Small intestine (tissue), 16 donors: ENCODE measurements at places on chromosomes 6 and 20. TPM values are rescaled to one million over a fixed set of nuclear protein-coding genes. Genes with fewer than 3 reads are reported as not detected.

GRCh38 chr6:124661097-124661661 lies 301.1 kb upstream of the RNF217 start:
- no peak for DNase-seq
- H3K27ac ChIP-seq = no peak overlapping the region
- H3K4me1 ChIP-seq = no peaks in the 10 kb centered on the region

DNA sequence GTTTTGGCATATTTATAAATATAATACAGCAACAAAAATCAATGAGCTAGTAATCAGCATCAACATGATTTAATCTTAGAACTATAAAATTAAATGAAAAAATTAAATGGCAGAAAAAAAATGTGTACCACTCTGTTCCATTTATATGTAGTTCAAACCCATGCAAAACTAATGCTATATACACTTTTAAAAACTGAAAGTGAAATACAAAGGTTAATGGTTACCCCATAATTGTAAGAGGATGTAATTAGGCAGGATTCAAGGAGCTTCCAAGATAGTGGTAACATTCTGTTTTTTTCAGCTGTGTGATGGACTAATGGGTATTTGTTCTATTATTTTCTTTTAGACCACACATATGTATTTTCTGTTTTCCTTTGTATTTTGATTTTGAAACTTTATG lies 492.1 kb downstream of the UTRN start:
- no peaks in the 10 kb centered on the region for H3K4me1 ChIP-seq
- DNase-seq = peak; percentile 3
- no peak overlapping the region for H3K27ac ChIP-seq
- peaks cover 3% of the 10 kb centered on the region for H3K36me3 ChIP-seq

DNA sequence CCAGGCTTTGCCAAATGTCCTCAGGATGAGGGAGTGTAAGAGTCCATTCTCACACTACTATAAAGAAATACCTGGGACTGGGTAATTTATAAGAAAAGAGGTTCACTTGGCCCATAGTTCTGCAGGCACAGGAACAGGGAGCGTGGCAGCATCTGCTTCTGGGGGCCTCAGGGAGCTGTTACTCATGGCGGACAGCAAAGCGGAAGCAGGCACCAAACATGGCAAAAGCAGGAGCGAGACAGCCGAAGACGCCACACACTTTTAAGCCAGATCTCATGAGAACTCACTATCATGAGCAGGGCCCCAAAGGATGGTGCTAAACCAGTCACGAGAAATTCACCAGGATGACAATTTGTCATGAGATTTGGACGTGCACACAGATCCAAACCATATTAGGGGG lies 22.8 kb downstream of the FAM50B start:
- no peak overlapping the region for H3K4me3 ChIP-seq
- peaks cover 17% of the 10 kb centered on the region for H3K4me1 ChIP-seq
- H3K36me3 ChIP-seq = no peaks in the 10 kb centered on the region
- DNase-seq = no peak
- H3K27ac ChIP-seq = peak overlapping the region; percentile 78
- no peaks in the 10 kb centered on the region for H3K27me3 ChIP-seq

GRCh38 chr6:1605893-1606779 lies 3.6 kb upstream of the FOXC1 start:
- no peak for DNase-seq
- no peak overlapping the region for H3K4me3 ChIP-seq
- H3K27me3 ChIP-seq = peaks cover 20% of the 10 kb centered on the region

GRCh38 chr20:25629816-25630499 lies 6.1 kb upstream of the NANP start:
- H3K27ac ChIP-seq = no peak overlapping the region
- no peaks in the 10 kb centered on the region for H3K27me3 ChIP-seq
- H3K36me3 ChIP-seq = no peaks in the 10 kb centered on the region

GRCh38 chr6:167121335-167121841 lies 1.5 kb upstream of the CCR6 start:
- no peak overlapping the region for H3K27ac ChIP-seq
- H3K27me3 ChIP-seq = no peaks in the 10 kb centered on the region
- H3K36me3 ChIP-seq = no peaks in the 10 kb centered on the region
- H3K4me1 ChIP-seq = peaks cover 2% of the 10 kb centered on the region
- H3K4me3 ChIP-seq = no peak overlapping the region
- no peak for DNase-seq

GRCh38 chr6:92559611-92560010 lies 859.7 kb downstream of the EPHA7 start:
- H3K4me1 ChIP-seq = no peaks in the 10 kb centered on the region
- DNase-seq = no peak
- no peaks in the 10 kb centered on the region for H3K36me3 ChIP-seq
- no peak overlapping the region for H3K27ac ChIP-seq

- H3K36me3 ChIP-seq = no peaks in the 10 kb centered on the region
- DNase-seq = no peak
- H3K27ac ChIP-seq = peak overlapping the region; percentile 90
Measured at GRCh38 chr6:111761783-111762312, 111.4 kb downstream of the FYN start.

- H3K27me3 ChIP-seq = no peaks in the 10 kb centered on the region
- no peak overlapping the region for H3K27ac ChIP-seq
- H3K36me3 ChIP-seq = no peaks in the 10 kb centered on the region
- H3K4me1 ChIP-seq = no peaks in the 10 kb centered on the region
- DNase-seq = no peak
- no peak overlapping the region for H3K4me3 ChIP-seq
Measured at GRCh38 chr6:22964334-22964733, 395.0 kb downstream of the HDGFL1 start.

DNA sequence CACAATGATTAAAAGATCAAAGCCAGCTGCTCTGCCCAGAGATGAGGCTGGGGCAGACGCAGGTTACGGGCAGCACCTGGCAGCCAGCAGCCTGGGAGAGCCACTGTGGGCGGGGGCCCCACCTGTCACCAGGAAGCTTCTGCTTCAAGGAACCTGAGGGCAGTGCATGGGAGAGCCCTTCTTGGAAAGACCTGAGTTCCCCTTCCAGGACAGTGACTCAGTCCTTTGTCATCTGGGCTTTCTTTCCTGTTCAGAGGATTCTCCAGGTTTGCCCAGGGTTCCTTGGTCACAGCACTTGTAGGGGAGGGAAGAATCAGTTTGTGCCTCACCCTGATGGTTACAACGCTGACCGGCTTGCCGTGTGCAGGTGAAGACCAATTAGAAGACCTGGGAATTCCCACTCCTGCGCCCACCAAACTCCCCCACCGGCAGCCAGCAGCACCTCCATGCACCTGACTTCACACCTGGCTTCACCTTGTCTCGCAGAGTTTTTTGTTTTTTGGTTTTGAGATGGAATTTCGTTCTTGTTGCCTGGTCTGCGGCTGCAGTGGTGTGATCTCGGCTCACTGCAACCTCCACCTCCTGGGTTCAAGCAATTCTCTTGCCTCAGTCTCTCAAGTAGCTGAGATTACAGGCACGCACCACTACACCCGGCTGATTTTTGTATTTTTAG lies 2.0 kb downstream of the ZBP1 start:
- H3K4me3 ChIP-seq = no peak overlapping the region
- H3K36me3 ChIP-seq = peaks cover 2% of the 10 kb centered on the region
- peak; percentile 79 for DNase-seq
- H3K4me1 ChIP-seq = peaks cover 3% of the 10 kb centered on the region
- H3K27ac ChIP-seq = no peak overlapping the region

GRCh38 chr20:59395729-59396128 lies 95.3 kb downstream of the EDN3 start:
- peaks cover 8% of the 10 kb centered on the region for H3K4me1 ChIP-seq
- no peaks in the 10 kb centered on the region for H3K36me3 ChIP-seq
- H3K27me3 ChIP-seq = peaks cover 10% of the 10 kb centered on the region
- no peak overlapping the region for H3K27ac ChIP-seq
- no peak overlapping the region for H3K4me3 ChIP-seq

Gene CGA
- polyA plus RNA-seq = not detected

Gene C6orf58
- 0.06 TPM for polyA plus RNA-seq

Gene FAM110A
- 14.1 TPM for polyA plus RNA-seq

Gene OR2H2
- not detected for polyA plus RNA-seq

Gene IL17F
- not detected for polyA plus RNA-seq

Gene TPMT
- polyA plus RNA-seq = 24.5 TPM

Gene POPDC3
- not detected for polyA plus RNA-seq

Gene SDHAF4
- 9.0 TPM for polyA plus RNA-seq
